ENCODE measurements at places on chromosomes 12 and 14. TPM values are rescaled to one million over a fixed set of nuclear protein-coding genes. Genes with fewer than 3 reads are reported as not detected.

GRCh38 chr12:20547816-20548575, 147.1 kb upstream of the SLCO1C1 start:
- H3K27me3 ChIP-seq: no peaks in the 10 kb centered on the region
- H3K36me3 ChIP-seq: no peaks in the 10 kb centered on the region
- H3K4me3 ChIP-seq: no peak overlapping the region
- no peak overlapping the region for H3K27ac ChIP-seq

DNA sequence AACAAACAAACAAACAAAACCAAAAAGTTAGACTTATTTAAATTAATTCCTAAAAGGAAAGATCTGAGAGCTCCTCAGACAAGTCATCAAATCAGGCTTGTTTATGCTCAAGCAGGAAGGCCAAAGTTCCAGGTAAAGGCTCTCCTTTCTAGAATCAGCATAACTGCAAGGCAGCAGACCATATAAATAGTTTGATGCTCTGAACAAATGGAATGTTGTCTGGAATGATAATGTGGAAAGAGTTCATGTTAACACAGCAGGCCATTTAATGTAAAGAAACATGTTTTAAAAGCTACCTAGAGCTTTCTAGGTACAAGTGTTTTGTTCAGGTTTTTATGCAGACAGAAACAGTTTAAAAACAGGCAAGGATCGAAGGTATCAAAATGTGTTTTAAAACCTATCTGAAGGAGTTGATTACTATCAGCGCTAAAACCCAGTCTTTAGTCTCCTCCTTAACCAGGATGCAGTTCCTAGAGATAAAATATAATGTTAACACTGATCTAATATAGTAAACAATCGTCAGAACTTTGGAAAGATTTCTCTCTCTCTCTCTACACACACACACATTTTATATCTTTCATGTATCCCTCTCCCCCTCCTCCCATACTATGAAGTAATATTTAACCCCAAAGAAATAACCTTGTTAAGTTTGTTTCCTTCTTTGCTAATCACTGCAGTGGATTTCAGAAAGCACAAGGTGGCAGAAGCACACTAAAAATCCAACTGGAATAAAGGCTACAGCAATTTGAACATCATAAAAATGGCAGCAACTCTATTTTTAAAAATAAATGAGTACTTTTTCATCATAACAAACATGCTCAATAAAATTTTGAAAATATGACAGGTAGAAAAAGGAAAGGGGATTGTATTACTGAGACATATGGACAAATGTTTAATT, 135.5 kb downstream of the PAWR start:
- H3K4me1 ChIP-seq: peaks cover 15% of the 10 kb centered on the region
- H3K36me3 ChIP-seq: no peaks in the 10 kb centered on the region
- H3K4me3 ChIP-seq: no peak overlapping the region
- H3K27me3 ChIP-seq: no peaks in the 10 kb centered on the region

GRCh38 chr14:104392396-104393198, 187.0 kb upstream of the C14orf180 start:
- no peak for DNase-seq
- no peak overlapping the region for H3K4me3 ChIP-seq
- H3K27me3 ChIP-seq: no peaks in the 10 kb centered on the region
- H3K4me1 ChIP-seq: no peaks in the 10 kb centered on the region
- H3K36me3 ChIP-seq: no peaks in the 10 kb centered on the region

GRCh38 chr12:87305481-87305880, 723.7 kb downstream of the C12orf50 start:
- no peak overlapping the region for H3K4me3 ChIP-seq
- H3K36me3 ChIP-seq: no peaks in the 10 kb centered on the region
- no peaks in the 10 kb centered on the region for H3K27me3 ChIP-seq
- no peaks in the 10 kb centered on the region for H3K4me1 ChIP-seq

DNA sequence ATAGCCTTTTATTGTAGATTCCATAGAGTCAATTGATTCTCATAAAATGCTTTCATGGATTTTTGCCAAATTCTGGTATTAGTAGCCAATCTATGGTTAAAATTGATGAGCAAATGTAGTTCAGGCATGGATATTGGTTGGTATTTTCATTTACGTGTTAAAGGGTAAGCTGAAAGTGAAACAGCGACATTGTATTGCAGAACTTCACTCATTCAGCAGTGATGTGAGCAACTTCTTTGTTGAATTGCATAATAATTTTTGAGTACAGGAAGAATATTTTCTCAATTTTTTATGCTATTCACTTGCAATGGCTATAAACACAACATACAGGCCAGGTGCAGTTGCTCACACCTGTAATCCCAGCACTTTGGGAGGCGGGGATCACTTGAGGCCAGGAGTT, 24.2 kb upstream of the FAM222A start:
- no peaks in the 10 kb centered on the region for H3K27me3 ChIP-seq
- no peak overlapping the region for H3K4me3 ChIP-seq

GRCh38 chr12:51222461-51222860, 4.6 kb upstream of the POU6F1 start:
- H3K27me3 ChIP-seq: no peaks in the 10 kb centered on the region
- H3K4me3 ChIP-seq: peak overlapping the region; percentile 3
- H3K4me1 ChIP-seq: peaks cover 14% of the 10 kb centered on the region

GRCh38 chr12:130041983-130042812, 120.1 kb upstream of the FZD10 start:
- H3K36me3 ChIP-seq: no peaks in the 10 kb centered on the region
- no peak overlapping the region for H3K27ac ChIP-seq
- DNase-seq: no peak
- no peak overlapping the region for H3K4me3 ChIP-seq

DNA sequence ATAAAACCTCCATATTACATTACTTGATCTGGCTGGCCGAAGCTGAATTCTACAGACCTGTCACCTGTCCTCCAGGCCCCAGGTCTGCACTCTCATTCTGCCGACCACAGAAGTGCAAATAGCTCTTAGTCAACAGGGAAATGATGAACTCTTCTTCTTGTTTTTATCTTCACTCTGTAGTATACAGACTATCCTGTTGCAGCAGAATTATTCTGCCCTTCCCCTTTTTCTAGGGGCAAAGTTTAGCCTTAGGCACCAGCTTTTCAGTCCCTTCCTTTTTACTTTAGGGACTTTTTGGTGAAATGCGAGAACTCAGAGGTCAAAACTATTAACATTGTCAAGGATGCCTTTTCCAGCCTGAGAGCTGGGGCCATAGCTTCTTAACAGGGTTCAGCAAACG, 229.6 kb upstream of the EGLN3 start:
- H3K4me3 ChIP-seq: no peak overlapping the region
- no peak overlapping the region for H3K27ac ChIP-seq
- H3K4me1 ChIP-seq: no peaks in the 10 kb centered on the region
- no peaks in the 10 kb centered on the region for H3K27me3 ChIP-seq

GRCh38 chr14:49857427-49858003, 4.9 kb upstream of the NEMF start:
- H3K27ac ChIP-seq: no peak overlapping the region
- no peak for DNase-seq
- no peak overlapping the region for H3K4me3 ChIP-seq
- H3K27me3 ChIP-seq: no peaks in the 10 kb centered on the region

- no peak overlapping the region for H3K4me3 ChIP-seq
- H3K27me3 ChIP-seq: no peaks in the 10 kb centered on the region
- no peaks in the 10 kb centered on the region for H3K4me1 ChIP-seq
- no peaks in the 10 kb centered on the region for H3K36me3 ChIP-seq
- no peak overlapping the region for H3K27ac ChIP-seq
Observed at GRCh38 chr12:87196321-87196720, 832.9 kb downstream of the C12orf50 start.

GRCh38 chr12:57112492-57113294, 1.5 kb upstream of the STAT6 start:
- no peaks in the 10 kb centered on the region for H3K36me3 ChIP-seq
- peak overlapping the region; percentile 44 for H3K4me3 ChIP-seq
- no peak overlapping the region for H3K27ac ChIP-seq
- peaks cover 17% of the 10 kb centered on the region for H3K4me1 ChIP-seq
- DNase-seq: peak; percentile 75

DNA sequence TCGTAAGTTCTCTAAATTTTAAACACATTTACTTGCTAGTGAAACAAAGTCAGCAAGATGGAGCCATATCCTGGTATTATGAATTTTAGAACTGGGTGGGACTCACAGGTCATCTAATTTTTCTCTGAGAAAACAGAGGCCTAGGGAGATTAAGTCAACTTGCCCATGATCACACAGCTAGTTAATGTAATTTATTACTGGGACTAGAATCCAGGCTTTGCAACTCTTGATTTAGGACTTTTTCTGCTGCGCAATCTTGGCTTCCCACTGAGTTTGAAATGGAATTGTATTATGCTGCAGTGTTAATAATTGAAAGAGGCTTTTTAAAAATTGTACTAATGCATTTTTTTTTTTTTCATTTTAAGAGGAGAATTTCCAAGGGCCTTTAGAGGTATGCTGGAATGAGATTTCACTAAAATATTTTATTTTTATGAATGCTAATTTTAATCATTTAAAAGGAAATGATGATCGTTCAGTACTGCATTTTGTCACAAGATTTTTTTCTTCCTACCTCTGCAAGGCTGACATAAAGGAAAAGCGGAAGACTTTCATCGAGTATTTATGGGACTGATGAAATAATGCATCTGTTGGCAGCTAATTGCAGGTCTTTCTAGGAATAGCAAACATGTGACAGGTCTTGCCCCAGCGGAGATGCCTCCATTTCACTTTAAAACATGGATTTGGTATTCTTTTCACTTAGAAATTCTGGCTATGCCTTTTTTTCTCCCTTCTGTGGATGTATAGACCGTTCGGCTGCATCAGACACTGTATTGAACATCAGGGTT, 9.6 kb downstream of the CRADD start:
- H3K4me1 ChIP-seq: peaks cover 6% of the 10 kb centered on the region
- no peak overlapping the region for H3K4me3 ChIP-seq
- H3K27ac ChIP-seq: no peak overlapping the region
- H3K36me3 ChIP-seq: no peaks in the 10 kb centered on the region
- no peaks in the 10 kb centered on the region for H3K27me3 ChIP-seq
- no peak for DNase-seq

DNA sequence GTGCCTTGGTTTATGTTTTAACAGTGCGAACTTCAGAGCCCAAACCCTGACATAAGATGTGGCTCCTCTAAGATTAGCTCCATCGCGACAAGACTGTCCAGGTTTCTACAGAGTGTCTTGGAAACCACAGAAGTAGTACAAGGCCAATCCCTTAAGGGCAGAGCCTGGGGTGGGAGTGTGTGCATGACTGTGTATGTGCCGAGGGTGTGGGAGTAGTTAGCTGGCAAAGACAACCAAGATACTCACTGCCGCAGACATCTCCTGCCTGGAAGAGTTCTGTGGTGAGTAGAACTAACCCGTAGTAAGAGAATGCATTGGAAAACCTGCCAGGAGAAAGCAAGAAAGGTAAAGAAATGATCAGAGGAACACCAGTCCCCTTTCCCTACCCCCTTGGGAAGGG, 54.1 kb downstream of the DAO start:
- H3K4me3 ChIP-seq: no peak overlapping the region
- no peaks in the 10 kb centered on the region for H3K4me1 ChIP-seq
- no peaks in the 10 kb centered on the region for H3K36me3 ChIP-seq
- no peak for DNase-seq

- H3K27me3 ChIP-seq: peaks cover 2% of the 10 kb centered on the region
- no peak overlapping the region for H3K27ac ChIP-seq
- H3K4me1 ChIP-seq: no peaks in the 10 kb centered on the region
Observed at GRCh38 chr12:63495974-63496373, 172.3 kb downstream of the DPY19L2 start.

Gene FERMT2
- total RNA-seq: 33.3 TPM
